ENCODE measurements at places on chromosomes 7 and 10.

DNA sequence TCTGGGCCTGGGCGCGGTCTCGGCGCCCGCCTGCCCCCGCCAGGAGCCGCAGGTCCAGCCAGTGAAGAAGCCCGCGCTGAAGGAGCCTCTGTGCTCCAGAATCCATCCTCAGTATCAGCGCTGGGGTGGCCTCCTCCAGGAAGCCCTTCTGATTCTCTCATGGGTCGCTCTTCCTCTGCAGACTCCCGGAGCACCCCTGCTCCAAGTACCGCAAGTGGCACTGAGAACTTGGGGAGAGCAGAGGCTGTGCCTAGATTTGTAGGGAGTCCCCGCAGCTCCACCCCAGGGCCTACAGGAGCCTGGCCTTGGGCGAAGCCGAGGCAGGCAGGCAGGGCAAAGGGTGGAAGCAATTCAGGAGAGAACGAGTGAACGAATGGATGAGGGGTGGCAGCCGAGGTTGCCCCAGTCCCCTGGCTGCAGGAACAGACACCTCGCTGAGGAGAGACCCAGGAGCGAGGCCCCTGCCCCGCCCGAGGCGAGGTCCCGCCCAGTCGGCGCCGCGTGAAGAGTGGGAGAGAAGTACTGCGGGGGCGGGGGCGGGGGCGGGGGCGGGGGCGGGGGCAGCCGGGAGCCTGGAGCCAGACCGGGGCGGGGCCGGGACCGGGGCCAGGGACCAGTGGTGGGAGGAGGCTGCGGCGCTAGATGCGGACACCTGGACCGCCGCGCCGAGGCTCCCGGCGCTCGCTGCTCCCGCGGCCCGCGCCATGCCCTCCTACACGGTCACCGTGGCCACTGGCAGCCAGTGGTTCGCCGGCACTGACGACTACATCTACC, at the start of gene ALOX5:
TSS of gene ALOX5 (plus strand) at position 641 of the 774 bp plus-strand sequence. CDS start at position 705, 64 bp downstream.
- peak; percentile 23 for DNase-seq

DNA sequence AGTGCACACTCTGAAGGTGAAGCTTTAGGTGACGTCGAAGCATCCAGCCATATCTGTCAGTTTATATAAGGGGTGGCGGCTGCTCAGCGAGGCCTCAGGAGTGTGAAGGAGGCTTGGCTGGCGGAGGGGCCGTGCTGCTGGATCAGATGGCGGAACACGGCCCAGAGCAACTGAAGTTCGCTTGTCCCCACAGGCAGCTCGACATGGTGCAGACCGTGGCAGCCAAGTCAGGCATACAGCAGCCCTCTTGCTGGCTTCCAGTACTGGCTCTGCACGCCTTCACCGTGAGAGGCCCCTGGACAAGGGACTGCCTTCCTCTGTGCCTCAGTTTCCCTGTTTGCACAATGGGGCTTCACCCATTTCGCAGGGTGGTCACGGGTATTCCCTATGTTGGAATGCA, 443.5 kb downstream of the DNAJB6 start:
- DNase-seq: no peak

- no peak for DNase-seq
Observed at GRCh38 chr7:121329191-121330052, 622 bp downstream of the WNT16 start.

DNA sequence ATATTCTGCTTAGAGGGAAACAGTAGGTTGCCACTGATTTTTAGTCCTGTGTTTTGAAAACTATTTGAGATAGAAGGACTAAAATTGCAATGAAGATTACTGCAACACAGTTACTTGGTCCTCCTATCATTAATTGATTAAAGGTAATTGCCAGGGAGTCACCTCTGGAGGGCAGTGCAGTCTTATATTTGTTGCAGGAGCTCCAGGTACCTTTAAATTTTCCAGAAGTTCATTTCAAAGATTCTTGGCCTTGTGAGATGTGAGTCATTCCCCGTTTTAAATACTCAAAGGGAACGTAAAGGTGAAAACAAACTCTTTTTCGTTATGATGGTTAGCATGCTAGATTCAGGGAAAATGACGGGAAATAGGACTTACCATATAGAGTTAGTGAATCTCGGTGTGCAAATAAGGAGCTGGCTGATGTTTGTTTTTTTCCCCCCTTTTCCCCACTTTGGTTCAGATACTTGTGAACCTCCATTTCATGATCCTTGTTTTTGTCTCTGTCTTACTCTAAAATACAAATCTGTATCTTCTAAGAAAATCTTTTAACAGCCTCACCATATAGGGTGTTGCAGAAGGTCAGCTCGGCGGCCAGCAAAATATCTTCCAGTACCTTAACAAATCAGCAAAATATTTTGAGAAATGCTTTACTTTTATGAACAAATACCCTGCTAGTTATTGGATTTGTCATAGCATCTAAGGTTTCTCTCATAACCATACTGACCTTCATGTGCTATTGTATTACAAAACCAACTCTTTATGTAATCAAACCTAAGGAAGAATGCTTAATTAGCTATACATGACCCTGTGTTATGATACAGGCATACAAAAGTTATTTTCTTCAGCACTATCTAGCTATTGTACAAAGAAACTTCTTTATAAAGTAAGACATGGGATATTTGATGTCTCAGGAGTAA, 143.0 kb upstream of the HDAC9 start:
- no peak for DNase-seq

DNA sequence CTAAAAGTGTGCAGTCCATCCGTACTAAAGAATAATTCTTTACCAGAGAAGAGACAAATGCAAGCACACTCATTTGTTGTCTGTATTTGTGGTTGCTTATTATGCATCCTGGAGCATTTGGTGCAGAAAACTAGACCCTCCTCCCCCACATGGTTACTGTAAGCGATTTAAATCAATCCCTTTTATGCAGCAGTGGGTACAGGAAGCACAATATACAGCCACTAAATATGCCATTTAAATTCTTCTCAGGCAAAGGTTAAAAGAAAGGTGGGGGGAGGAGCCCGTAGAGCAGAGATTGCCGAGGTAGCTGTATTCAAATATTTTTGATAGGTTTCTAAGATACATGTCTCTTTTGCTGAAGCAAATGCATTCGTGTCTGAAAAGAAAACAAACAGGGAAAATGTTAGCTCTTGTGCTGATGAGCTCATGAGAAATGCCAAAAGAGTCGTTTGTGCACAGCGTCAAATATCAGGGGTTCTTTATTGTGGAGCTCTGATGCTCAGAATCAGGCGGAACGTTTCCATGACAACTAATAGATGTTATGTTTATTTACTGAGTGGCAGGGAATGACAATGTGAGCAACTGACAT, 131.3 kb upstream of the NPVF start:
- DNase-seq: no peak

- no peak for DNase-seq
Observed at GRCh38 chr7:106392590-106392989, 107.8 kb upstream of the NAMPT start.

GRCh38 chr7:33895025-33895804, 10.1 kb upstream of the BMPER start:
- DNase-seq: peak; percentile 33

DNA sequence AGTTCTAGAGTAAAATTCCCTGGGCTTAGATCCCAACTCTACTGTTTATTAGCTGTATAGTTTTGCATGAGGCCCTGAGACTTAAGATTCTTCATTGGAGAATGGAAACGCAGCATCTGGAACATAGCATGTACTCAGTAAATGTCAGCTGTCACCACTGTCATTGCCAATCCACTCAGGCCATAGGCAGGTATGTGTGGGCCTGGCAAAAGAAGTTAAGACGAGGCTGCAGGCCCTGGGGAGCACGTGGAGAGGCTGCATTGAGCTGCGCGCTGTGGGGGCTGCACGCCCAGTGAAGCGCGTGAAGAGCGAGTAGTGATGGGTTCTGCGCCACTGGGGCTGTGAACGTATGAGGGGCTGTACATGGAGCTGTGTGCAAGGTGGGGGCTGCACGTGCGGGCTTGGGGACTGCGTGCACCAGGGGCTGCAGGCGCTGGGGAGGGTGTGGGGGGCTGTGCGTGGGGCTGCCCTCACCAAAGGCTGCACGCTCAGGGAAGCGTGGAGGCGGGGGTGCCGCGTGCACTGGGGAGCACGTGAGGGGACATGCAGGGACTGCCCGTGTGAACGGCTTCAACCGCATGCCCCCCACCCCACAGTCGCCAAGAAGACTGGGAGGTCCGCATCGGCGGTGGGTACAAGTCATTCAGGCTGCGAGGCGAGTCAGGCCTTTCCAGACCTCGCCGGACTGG, 85.5 kb downstream of the PRR15 start:
- DNase-seq: no peak

DNA sequence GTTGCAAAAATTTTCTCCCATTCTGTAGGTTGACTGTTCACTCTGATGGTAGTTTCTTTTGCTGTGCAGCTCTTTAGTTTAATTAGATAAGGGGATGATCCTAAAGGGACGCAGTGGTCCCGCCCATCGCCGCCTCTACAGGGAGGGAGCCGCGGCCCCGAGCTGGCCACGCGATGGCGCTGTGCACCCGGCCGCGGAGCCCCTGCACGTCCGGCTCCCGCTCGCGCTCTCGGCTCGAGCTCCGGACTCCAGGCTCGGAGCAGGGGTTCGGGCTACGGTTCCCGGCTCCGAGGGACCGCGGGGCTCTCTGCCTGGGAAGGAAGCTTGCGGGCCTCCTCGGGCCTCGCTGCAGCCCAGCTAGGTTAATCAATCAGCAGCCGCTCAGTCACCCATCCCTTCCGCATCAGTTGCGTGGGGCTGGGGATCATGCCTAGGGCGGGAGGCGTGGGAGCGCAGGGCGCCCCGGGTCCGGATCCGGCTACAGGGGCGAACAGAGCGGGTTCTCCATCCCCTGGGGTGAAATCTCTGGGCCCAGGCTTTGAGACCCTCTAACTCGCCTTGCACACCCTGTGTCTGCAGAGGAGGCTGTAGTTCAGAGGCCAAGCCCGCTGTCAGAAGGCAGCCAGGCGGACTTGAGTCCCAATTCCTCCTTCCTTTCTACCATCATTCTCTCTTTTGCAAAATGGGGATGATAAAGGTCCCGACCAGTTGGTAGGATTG, 97.9 kb downstream of the WDR11 start:
- no peak for DNase-seq

DNA sequence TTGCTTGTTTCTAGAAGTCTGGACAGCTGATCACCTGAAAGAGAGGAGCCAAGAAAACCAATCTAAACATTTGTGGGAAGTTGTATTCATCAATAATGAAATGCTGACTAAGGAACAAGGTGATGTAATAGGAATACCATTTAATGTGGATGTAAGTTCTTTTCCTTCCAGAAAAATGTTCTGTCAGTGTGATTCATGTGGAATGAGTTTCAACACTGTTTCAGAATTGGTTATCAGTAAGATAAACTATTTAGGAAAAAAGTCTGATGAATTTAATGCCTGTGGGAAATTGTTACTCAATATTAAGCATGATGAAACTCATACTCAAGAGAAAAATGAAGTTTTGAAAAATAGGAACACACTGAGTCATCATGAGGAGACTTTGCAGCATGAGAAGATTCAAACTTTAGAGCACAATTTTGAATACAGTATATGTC, 39.8 kb upstream of the ZNF37A start:
- DNase-seq: no peak

- no peak for DNase-seq
Observed at GRCh38 chr7:12584930-12585329, 14.4 kb downstream of the SCIN start.

DNA sequence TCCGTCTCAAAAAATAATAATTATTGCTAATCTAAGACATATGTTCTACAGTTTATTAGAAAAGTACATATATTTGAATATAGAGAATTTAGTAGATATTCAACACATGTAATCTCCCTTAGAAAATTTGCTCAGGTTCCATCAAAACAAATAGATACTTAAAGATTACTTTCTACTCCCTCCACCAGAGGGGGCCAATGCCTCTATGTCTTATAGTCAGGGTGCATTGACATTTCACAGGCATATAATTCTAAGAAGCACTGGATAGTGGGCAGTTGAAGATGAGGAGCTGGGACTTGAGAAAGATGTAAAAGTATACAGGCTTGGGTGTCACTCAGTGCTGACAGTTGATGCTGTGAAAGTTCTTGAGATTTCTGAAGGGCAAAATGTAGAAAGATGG, 301.6 kb upstream of the HPS1 start:
- DNase-seq: no peak

- no peak for DNase-seq
Observed at GRCh38 chr7:104791080-104791479, 222.9 kb upstream of the KMT2E start.
